ENCODE measurements at places on chromosomes 12 and 14. TPM values are rescaled to one million over a fixed set of nuclear protein-coding genes. Genes with fewer than 3 reads are reported as not detected.

The ACAD10 gene
- 21.0 TPM for total RNA-seq

The RBP5 gene
- not detected for total RNA-seq

The B4GALNT3 gene
- total RNA-seq = 0.23 TPM

The OVCH1 gene
- not detected for total RNA-seq

The TEX22 gene
- 0.30 TPM for total RNA-seq

The AMN gene
- 0.30 TPM for total RNA-seq

The MMP14 gene
- total RNA-seq = 655 TPM

The LYSET gene
- total RNA-seq = 14.0 TPM

The GYS2 gene
- total RNA-seq = not detected

The PIK3C2G gene
- not detected for total RNA-seq

The CSRP2 gene
- 127 TPM for total RNA-seq

The HOTAIR gene
- 5.7 TPM for total RNA-seq
